ENCODE measurements at places on chromosomes 5 and 9.

DNA sequence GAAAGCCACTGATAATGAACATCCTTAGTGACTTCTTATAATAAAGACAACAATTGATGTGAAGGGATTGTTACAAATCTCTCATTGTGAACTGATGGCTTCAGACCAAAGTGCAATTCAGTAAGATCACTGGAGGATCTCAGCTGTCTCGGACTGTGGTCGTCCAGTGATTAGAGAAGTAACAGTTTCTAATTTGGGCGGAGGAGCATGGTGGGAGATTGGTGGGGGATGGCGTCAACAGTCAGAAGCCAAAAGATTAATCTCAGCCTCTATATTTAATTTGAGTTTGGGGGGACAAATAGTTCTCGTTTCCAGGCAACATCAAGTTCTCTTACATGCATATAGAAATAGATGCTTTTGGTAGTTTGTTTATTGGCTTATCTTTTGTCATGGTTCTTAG is 11.4 kb downstream of the GZMK start:
- no peak overlapping the region for H3K27ac ChIP-seq
- H3K4me3 ChIP-seq: no peak overlapping the region
- no peaks in the 10 kb centered on the region for H3K36me3 ChIP-seq
- DNase-seq: no peak
- H3K4me1 ChIP-seq: no peaks in the 10 kb centered on the region

GRCh38 chr5:136629125-136629792 is 263.9 kb upstream of the TRPC7 start:
- no peaks in the 10 kb centered on the region for H3K36me3 ChIP-seq
- H3K4me3 ChIP-seq: no peak overlapping the region
- no peaks in the 10 kb centered on the region for H3K27me3 ChIP-seq
- no peak overlapping the region for H3K27ac ChIP-seq

GRCh38 chr9:129467004-129467588 is 153.8 kb downstream of the C9orf50 start:
- no peak overlapping the region for H3K27ac ChIP-seq
- no peaks in the 10 kb centered on the region for H3K36me3 ChIP-seq
- no peak overlapping the region for H3K4me3 ChIP-seq
- DNase-seq: no peak
- H3K27me3 ChIP-seq: no peaks in the 10 kb centered on the region
- peaks cover 48% of the 10 kb centered on the region for H3K4me1 ChIP-seq

- no peaks in the 10 kb centered on the region for H3K27me3 ChIP-seq
- H3K27ac ChIP-seq: no peak overlapping the region
- peaks cover 54% of the 10 kb centered on the region for H3K4me1 ChIP-seq
These were observed 218.3 kb upstream of the IER5L start for GRCh38 chr9:129396365-129396708.

DNA sequence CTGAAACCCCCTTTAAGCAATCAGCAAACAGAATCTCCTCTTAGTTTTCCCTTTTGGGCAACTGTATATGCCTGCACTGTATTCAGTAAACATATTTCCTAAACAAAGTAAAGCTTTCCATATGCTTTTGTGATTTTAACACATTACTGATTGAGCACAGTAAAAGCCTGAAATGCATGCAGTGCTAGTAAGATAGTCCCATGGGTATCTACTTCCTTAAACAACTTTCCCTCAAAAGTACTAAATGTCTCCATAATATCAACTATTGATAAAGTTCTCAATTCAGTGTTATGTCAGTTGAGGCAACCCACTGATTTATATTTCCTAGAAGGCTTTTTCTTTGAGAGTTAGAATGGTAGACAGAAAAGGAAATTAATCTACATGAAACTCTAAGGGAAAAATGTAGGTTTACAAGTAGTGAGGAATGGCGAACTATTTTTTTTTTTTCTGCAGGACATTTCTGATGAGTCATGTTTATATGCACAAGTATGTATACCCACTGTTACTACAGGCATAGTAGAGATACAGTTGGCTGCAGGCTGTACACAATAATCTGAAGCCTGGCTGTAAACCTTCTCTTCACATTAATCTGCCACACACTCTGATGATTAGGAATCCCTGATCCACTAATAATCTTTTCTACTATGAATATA is 31.2 kb upstream of the CEP120 start:
- no peak for DNase-seq
- peaks cover 6% of the 10 kb centered on the region for H3K4me1 ChIP-seq
- no peak overlapping the region for H3K4me3 ChIP-seq
- no peaks in the 10 kb centered on the region for H3K36me3 ChIP-seq

GRCh38 chr5:24222876-24223275 is 421.9 kb downstream of the CDH10 start:
- no peak overlapping the region for H3K27ac ChIP-seq
- no peaks in the 10 kb centered on the region for H3K36me3 ChIP-seq
- DNase-seq: no peak
- no peak overlapping the region for H3K4me3 ChIP-seq
- H3K4me1 ChIP-seq: no peaks in the 10 kb centered on the region
- no peaks in the 10 kb centered on the region for H3K27me3 ChIP-seq

- no peaks in the 10 kb centered on the region for H3K27me3 ChIP-seq
- peaks cover 39% of the 10 kb centered on the region for H3K36me3 ChIP-seq
- H3K4me1 ChIP-seq: no peaks in the 10 kb centered on the region
- no peak for DNase-seq
- no peak overlapping the region for H3K27ac ChIP-seq
These were observed 116.8 kb downstream of the TARS1 start for GRCh38 chr5:33557605-33558004.

Measured in neuronal stem cell (in vitro differentiated cells).